ENCODE measurements at places on chromosomes 12 and 14.

GRCh38 chr12:21819236-21819635 lies 44.7 kb upstream of the KCNJ8 start:
- DNase-seq: no peak

DNA sequence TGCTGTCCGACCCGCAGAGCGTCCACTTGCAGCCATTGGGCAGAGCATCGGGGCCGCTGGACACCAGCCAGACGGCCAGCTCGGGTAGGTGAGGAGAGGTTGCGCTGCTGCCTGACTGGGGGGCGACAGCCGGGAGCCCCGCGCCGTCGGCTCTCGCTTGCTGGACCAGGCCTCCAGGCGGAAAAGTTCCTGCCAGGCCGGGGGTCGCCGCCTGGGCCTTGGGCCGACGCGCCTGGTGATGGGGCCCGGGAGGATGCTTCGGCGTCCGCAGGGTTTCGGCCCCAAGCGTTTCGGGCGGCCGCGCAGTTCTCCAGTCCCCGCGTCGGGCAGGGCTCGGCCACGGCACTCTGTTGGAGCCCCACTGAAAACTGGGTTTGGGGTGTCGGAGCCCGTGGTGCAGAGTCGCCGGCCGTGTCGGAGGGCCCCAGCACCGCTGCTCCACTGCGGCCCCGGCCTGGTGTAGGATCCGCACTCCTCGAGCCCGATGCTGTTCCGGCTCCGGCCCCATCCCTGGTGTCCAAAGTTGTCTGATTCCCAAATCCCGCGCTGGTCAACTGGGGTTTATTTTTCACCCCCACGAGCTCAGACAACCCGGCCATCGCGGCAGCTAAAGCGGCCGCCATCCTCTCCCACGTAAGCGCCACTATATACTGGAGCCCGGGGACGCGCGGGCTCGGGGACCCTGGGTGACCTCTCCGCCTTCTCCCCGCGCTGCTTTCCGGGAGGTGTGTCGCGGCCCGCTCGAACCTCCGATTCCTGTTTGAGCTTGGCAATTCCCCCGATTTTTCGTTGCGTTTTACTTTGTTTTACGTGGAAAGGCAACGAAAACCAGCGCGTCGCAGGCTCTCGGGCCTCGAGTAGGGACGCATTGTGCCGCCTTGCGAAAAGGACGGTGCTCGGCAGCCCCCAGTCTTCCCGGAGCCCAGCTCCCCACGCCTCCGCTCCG lies 872 bp downstream of the VSX2 start:
- no peak for DNase-seq

- no peak for DNase-seq
Measured at GRCh38 chr14:102793531-102794328, 16.5 kb downstream of the TRAF3 start.

DNA sequence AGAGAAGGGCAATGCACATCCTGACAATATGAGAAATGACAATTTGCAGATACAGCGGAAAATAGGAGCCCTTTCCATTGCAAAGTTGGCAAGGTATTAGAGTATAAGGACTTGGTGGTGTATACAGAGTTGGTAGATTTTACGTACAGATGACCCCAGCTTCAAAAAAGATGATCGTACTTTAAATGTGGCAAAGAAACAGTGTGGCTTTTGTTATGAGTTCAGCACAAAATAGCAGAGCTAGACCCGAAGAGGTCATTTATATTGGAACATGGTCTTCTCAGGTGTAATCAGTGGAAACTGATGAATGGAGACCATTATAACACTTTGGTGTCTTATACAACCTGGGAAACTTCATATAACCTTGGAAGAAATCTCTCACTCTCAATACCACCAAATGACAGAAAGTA lies 2.3 kb downstream of the CLEC2B start:
- DNase-seq: no peak

DNA sequence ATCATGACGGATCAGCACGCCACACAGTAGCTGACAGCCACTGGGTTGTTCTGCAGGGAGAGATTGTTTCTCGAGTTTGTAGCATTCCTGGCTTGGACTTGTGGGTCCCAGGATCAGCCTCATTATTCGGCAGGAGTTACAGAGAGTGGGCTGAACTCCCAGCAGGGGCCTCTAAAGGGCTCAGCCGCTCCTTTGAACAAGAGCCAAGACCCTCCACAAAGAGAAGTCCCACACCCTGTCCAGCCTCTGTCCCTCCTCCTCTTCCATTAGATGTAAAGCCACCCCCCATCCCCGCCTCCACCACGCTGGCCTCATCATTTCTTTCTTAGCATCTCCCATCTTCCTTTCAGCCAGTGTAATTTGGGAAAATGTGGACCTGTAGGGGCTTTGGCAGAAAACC lies 96.7 kb upstream of the HSPB8 start:
- no peak for DNase-seq

DNA sequence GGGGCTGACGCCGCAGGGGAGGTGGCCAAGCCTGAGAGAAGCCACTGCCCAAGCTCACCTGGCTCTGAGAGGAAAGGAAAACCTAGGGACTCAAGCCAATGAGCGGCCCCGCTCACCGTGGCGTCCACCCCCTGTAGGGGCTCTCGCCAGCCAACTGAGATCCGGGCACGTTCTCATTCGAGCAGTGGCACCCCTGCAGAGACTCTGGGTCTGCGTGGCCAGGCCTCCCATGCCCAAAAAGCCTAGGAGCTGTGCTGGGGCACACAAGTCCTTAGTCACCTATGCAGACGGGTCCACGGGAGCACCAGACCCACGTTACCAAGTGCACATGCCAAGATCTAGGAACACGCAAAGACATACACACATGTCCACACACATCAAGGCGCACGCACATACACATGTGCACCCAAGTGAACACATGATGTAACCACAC lies 106.2 kb downstream of the NCOR2 start:
- no peak for DNase-seq

DNA sequence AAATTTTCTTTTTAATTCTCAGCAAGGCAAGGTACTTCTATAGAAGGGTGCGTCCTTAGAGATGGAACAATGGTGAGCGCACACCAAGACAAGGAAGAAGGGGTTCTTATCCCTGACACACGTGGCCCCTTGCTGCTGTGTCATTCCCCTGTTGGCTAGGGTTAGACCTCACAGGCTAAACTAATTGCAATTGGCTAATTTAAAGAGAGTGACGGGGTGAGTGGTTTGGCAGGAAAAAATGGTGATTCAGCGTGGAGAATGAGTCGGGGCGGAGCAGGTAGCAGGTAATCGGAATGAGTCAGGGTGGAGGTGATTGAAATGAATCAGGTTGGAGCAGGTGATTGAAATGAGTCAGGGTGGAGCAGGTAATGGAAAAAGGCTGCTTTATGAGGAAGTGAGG lies 36.3 kb upstream of the HECTD1 start:
- DNase-seq: no peak

DNA sequence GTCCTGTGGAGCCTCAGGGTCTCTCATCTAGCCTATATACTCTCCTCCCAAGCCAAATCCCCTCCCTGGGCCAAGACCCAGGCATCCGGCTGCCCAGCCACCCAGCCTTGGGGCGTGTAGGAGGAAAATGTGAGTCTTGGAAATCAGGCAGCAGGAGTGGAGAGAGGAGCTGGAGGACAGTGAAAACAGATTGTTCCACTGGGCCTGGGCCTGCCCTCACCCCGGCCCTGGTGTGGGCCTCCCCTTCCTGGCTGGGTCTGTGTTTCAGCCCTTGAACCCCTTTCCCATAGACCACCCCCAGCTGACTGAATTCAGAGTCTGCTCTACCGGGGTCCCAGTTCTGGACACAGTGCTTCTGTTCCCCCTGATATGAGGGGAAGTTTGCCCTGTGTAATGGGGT lies 6.7 kb downstream of the ITGA5 start:
- DNase-seq: no peak

DNA sequence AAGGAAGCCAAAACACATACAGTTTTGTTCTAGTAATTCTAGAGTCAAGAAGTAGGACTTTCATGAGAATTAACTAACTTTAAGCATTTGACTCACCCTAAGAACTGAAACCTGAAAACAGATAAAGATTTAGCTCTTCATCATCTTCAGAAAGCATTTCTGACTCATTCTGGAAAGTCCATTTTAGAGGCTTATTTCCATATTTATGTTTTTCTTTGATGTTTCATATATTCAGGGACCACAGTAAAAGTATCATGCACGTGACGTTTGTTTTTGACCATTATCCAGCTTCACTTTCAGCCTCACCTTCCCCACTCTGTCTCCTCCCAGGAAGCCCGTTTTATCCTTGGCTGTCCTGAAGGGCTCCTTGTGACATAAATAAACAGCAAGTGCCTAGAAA lies 79.2 kb downstream of the MDGA2 start:
- DNase-seq: no peak

DNA sequence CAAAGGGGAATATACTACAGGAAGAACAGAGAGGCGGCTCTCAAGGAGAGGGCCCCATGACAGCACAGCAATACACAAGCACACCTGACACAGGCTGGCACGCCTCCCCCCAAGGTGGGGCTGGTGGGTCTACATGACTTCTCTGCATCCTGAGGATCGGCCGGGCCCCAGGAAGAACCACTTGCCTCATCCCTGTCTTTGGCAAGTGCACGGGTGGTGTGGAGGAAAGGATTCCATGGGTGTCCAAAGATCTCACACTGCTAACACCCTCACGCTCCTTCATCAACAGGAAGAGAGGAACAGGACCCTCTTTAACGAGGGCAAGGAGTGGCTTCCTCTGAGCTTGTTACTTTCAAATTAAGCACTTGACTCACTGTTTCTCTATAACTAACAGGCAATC lies 7.3 kb downstream of the VAMP1 start:
- no peak for DNase-seq

DNA sequence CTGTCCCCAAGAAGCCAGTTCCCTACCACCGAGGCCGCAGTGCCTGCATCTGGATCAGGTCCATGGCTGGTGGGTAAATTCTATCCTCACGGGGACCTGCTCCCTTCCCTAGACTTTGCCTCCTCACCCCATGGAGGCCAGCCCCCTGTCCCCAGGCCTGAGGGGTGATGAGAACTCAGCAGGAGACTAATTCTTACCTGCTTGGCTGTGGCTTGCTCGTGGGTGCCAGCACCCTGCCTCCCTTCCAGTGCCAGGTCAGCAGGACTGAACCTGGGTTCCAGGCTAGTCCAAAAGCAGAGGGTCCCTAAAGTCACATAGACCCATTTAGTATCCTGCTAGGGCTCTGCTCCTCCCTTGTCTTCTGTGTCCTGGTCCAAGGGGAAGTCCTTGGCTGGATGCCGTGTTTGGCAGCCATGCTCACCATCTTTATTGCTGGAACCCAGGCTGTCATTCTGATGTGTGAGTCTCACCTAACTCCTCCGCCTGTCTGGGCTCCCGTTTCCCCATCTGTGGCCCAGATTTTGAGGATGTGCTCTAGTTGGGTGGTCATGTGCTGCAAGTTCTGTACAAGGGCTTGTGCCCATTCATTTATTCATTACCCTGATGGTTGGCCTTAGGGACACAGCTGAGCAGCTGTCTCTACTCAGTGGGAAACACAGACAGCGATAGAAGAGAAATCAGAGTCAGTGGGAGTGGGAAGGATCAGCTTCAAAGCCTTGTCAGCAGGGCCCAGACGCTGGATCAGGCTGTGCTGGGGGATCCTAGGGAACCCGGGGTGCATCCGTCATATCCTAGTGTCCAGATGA lies 949 bp downstream of the PLBD2 start:
- peak; percentile 69 for DNase-seq

- DNase-seq: no peak
Measured at GRCh38 chr12:68065687-68066086, 76.4 kb downstream of the IFNG-AS1 start.

DNA sequence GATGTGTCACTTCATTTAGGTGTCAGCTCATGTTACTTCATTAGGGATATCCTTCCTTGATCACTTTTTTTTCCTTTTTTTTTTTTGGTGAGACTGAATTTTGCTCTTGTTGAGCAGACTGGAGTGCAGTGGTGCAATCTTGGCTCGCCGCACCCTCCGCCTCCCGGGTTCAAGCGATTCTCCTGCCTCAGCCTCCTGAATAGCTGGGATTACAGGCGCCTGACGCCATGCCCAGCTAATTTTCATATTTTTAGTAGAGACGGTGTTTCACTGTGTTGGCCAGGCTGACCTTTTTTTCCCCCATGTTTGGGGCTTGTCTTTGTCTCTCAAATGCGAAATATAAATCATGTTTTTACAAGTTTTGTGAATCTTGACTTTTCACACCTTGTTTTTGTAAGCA lies 9.6 kb upstream of the AACS start:
- DNase-seq: no peak

GRCh38 chr14:101499080-101499479 lies 62.2 kb upstream of the DIO3 start:
- no peak for DNase-seq

DNA sequence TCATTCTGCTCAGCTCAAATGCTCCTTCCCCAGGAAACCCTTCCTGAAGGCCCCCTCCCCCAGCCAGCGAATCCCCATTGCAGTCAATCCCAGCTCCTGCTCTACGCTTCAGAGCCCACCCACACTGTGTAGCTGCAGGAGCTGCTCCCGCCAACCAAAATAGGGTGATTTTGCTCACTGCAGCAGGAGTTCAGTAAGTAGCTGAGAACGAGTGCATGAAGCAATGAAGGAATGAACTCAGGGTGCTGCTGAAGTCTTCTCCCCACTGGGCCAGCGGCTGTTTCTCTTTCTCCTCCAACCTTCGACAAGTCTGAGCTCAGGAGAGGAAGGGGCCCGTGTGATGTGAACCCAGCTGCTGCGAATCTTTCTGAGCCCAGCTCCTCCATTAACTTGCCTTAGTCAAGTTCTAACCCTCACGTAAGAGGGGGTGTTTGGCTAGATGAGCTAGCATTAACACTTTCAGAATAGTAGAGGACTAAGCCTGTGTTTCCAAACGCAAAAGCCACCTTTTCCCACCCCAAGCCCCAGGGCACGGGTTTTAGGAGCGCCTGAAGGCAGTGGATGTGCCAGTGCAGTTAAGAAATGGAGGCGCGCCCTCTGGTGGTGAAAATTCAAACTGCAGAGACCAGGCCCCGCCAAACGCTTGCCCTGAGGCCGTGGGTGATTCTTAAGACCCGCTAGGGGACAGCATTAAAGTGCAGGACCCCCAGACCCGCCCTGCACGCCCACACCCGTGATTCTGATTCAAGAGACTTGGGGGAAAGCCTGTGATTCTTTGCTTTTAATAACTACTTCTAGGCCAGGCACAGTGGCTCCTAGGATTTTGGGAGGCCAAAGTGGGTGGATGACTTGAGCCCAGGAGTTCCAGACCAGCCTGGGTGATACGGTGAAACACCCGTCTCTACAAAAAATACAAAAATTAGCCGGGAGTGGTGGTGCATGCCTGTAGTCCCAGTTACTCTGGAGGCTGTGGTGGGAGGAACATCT lies 11.9 kb upstream of the SERPINA4 start:
- peak; percentile 90 for DNase-seq

GRCh38 chr14:102408724-102409123 lies 46.0 kb downstream of the TECPR2 start:
- no peak for DNase-seq
